ENCODE measurements at places on chromosomes 11 and 22.

DNA sequence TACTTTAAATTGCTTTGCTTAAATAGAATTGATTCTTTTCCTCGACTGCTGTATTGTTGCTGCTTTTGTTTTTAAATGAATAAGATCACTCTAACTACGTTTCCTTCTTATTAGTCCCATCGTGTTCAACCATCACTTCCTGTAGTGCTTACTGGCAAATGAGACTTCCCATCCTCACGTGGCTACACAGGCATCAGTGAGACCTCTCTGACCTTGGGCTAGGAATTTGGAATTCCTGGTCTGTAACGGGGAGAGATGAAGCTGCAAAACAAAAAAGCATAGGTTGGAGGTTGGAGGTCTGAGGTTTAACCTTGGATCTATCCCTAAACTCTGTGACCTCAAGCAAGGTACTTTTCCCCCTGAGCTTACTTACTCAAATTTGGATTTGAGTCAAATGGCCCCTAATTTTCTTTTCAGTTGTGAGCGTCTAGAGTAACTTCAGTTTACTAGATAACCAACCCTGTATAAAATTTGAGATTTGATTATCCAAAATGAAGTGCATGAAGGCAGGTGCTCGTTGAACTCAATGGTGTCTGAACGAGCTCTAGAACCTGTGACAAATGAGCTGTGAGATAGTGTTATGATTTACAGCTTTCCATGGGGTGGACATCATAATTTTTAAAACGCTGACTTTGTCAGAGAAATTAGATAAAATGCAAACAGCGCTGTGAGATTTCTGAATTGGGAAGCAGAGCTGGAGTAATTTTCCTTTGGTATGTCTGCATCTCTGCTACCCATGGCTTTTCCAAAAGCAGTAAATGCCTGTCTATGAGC lies 151.2 kb downstream of the DBX1 start:
- DNase-seq: no peak

- no peak for DNase-seq
These were observed 185.7 kb downstream of the ADAMTS15 start for GRCh38 chr11:130634186-130634585.

GRCh38 chr11:69635804-69636511 lies 5.0 kb upstream of the CCND1 start:
- no peak for DNase-seq

- no peak for DNase-seq
These were observed 37.6 kb downstream of the MS4A2 start for GRCh38 chr11:60125956-60126585.

GRCh38 chr11:4882543-4882942 lies 843 bp downstream of the OR51T1 start:
- DNase-seq: no peak

- no peak for DNase-seq
These were observed 60.9 kb upstream of the MYEOV start for GRCh38 chr11:69232821-69233743.

DNA sequence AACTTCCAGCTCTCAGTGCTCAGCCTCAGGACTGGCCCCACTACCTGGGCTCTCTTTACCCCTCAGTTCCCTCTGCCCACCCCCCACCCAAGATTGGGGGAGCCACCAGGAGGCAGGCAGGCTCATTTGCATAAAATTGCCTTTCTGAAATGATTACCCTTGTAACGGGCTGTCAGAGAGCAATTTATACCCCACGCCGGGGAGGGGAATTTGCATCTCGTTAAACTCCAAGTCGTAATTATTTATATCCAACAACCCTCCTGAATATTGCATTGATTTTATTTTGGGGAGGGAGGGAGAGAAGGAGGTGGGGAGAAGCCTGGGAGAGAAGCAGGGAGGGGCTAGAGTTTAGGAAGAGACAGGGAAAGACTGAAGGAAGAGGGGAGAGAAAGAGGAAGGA lies 8.3 kb downstream of the NRXN2 start:
- DNase-seq: no peak

DNA sequence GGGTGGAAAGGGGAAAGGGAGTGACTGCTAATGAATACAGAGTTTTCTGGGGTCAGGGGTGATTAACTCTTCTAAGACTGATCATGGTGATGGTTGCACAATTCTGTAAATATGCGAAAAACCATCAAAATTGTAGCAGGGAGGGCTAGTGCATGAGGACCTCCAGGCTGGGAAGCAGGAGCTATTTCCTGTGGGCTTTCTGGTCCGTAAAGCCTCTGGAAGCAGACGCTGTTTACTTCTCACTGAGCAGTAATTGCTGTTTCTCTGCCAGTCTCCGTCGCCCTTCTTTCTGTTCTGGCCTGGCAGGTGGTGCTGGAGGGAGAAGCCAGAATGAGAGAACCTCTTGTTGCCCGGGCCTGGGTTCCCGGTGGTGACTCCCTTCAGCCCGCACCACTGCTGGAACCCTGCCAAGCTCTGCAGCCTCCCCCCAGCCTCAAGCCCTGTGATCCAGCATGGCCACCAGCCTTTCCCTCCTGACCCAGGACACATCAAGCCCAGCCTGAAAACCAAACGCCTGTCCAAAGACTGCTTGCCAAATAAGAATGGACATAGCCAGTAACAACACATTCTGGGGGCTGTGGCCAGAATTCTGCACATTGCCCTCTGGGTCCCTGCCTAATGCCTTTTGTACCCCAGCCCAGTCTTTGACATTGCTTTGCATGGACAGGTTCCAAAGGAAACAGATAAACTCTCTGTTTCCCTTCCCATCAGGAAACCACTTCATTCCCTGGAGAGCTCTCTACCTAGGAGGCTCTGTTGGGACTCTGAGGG lies 201.0 kb upstream of the NAV2 start:
- DNase-seq: no peak

DNA sequence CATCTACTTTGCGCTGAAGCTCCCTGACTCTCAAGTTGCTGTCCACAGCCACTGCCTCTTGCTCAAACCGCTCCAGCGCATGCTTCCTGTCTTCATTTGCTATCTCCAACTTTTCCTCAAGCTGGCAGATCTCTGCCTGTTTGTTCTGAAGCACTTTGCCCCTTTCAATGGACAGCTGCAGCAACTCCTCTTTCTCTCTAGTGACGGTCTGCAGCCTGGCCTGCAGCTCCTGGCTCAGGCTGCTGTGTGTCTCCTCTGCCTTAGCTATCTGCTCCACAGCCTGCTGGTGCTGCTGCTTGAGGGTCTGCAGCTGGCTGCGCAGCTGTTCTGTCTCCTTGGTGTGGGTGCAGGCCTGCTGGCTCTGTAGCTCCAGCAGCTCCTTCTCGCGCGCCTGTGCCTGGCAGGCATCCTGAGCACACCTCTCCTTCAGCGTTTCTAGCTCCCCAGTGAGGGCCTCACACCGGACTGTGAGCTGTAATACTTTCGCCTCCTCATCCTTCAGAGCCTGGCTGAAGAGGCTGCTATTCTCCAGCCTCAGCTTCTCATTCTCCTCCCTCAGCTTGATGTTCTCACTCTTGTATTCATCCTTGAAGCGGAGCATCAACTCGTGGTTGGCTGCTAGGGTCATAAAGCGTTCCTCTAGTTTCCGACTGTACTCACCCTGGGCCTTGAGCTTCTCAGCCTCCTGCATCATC lies 723 bp downstream of the CCDC89 start:
- no peak for DNase-seq

- no peak for DNase-seq
These were observed 27.9 kb downstream of the ADAMTS15 start for GRCh38 chr11:130476200-130476921.

GRCh38 chr22:16953206-16954059 lies 54.6 kb downstream of the GAB4 start:
- no peak for DNase-seq

GRCh38 chr11:32894149-32894827 lies 1.7 kb downstream of the QSER1 start:
- DNase-seq: peak; percentile 83

DNA sequence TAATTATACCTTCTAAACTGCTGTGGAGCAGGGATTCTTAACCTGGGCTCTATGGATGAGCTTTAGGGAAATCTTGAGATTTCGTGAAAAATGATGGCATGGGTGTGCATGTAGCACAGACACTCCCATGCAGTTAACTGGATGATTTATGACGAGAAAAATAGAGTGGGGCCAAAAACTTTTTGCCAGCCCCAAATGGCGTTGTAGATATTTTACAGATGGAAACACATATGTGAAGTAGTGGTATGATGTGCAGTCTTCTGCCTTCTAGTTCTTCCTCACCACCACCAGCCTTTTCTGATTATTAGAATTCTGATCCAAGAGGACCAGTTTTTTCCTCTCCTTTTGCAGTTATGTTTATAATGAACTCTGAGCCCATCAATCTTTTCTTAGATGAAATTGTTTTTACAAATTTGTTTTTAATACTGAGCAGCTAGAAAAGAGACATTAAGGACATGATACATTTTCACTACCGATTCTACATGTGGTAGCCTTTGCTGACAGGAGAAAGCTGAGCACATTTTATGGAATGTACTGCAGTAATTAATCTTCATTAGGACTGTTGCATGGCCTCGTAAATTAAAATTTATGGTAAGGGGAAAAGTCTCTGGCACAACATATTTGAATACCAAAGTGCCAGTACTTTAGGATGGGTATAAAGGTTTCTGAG lies 261.4 kb downstream of the DDX10 start:
- no peak for DNase-seq

GRCh38 chr11:112961146-112961668 lies at the start of gene NCAM1:
NCAM1 (plus strand) TSS chr11:112961420.
- DNase-seq: peak; percentile 31

DNA sequence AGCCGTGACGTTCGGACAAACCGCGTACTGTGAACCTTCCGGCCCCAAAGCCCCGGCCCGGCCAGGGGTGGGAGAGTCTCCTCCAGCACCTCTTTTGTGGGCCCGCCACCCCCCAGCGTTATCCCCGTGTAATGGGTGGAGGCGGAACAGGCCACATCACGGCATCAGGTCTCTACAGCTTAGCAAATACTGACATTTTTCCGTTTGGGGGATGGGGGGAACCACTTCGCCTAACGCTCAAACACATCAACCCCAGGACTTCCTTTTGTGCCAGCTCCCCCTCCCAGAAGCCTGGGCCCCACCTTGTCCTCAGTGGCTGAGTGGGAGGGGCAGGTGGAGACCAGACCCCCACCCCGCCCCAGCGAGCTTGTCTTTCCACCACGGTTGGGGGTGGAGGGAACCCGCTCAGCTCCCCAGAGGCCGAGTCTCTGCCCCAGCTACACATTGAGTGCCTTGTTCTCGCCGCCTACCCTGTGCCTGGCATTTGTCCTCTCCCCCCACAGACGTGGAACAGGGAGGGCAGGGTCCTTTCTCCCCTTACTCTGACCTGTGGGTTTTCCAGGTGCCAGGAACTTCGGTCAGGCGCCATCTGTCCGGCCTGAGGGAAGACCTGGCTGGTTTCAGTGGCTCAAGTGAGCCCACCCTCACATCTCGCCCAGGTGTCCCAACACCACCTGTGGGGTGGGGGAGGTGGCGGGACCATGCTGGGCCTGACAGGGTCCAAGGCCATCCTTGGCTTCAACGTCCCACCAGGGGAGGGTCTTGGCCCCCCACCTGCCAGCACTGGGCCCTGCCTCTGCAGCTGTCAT lies 29.6 kb downstream of the SBF1 start:
- DNase-seq: no peak

GRCh38 chr22:38955250-38955905 lies 2.0 kb upstream of the APOBEC3A start:
- DNase-seq: no peak

DNA sequence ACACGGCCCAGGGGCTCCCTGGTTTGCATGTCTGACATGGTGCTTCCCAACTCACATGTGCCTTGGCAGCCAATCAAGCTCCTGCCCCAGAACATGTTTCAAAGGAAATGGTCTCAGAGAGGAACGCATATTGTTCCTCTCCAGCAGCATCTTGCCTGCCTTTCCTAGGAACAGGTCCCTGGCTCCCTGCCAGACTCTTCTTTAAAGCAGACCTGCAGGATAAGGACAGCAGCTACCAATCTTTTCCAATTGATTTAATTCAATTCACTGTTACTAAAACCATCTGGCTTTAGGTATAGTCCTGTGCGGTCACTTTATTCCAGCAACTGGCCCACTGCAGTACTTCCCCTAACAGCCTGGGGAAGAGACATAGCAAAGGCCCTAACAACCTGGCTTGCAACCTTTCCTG lies 79.9 kb downstream of the AMBRA1 start:
- DNase-seq: no peak

DNA sequence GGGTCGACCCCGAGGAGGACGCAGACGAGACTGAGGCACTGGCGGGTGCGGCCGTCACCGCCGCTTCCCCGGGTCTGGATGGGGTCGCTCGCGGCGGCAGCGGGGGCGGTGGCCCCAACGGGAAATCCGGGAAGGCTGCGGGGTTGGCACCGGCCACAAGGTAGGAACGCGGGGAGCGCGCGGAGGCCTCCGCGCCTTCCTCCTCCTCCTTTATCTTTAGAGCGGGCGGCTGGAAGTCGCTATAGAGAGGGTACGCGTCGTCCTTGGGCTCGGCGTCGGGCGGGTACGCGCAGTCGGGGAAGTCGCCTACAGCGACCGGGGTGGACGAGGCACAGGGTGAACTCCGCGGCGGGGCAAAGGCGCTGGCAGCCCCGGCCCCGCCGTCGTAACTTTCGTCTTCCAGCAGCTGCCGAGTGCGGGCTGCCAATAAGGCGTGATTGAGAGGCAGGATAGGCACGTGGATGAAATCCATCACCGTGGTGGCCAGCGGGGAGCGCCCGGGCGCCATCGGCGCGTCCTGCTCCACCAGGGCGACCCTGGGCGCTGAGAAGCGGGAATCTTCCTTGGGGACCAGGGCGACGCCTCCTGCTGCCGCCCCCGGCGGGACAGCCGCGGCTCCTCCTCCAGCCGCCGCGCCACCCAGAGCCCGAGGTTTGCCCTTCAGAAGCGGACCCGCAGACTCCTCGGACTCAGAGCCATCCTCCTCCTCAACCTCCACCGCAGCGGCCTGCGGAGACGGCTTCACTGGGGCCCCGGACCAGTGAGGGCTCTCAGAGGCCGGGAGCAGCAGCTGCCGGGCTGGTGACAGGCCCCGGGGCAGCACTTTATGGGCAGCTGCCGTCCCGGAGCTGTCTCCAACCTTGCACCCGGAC lies 1.7 kb downstream of the PGR start:
- DNase-seq: no peak

GRCh38 chr22:11253000-11253511 lies 4274.9 kb upstream of the OR11H1 start:
- DNase-seq: no peak

DNA sequence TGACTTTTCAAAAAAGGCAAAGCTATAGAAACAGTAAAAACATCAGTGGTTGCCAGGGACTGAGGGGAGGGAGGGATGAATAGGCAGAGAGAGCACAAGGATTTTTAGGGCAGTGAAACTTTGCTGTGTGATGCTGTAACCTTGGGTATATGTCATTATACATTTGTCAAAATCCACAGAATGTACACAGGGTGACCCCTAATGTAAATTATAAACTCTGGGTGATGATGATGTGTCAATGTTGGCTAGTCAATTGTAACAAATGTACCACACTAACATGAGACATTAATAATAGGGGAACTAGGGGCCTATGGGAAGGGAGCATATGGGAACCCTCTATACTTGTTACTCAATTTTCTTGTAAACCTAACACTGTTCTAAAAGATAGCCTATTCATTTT lies 24.8 kb downstream of the RIBC2 start:
- peak; percentile 8 for DNase-seq

GRCh38 chr22:19495562-19496323 lies 16.0 kb downstream of the CDC45 start:
- no peak for DNase-seq
